ENCODE measurements at places on chromosomes 3 and 15.
A peak's percentile ranks its signal among the peaks of the same experiment; 100 is the strongest.

GRCh38 chr15:87478687-87479072 lies 777.9 kb downstream of the NTRK3 start:
- DNase-seq: no peak

- DNase-seq: no peak
These were observed 4.0 kb downstream of the ATP10A start for GRCh38 chr15:25858952-25859760.

DNA sequence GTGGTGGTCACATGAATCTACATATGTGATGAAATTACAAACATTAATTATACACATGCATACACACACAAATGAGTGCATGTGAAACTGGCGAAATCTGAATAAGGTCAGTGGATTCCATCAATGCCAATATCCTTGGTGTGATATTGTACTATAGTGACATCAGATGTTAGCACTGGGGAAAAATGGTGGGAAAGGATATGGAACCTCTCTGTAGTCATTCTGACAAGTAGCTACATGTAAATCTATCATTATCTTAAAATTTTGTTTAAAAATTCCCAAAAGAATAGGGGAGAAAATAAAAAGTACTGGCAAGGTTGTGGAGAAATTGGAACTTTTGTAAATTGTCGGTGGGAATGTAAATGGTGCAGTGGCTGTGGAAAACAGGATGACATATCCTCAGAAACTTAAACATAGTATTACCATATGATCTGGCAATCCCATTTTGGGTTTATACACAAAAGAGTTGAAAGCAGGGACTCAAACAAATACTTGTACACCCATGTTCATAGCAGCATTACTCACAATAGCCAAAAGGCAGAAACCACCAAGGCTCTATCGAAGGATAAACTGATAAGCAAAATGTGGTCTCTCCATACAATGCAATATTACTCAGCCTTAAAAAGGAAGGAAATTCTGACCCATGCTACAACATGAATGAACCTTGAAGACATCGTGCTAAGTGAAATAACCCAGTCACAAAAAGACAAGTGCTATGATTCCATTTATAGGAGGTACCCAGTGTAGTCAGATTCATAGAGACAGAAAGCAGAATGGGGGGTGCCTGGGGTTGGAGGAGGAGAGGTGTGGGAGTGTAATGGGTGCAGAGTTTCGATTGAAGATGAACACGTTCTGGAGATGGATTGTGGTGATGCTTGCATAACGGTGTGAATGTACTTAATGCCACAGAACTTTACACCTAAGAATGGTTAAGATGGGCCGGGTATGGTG lies 25.3 kb upstream of the HRH1 start:
- DNase-seq: no peak

DNA sequence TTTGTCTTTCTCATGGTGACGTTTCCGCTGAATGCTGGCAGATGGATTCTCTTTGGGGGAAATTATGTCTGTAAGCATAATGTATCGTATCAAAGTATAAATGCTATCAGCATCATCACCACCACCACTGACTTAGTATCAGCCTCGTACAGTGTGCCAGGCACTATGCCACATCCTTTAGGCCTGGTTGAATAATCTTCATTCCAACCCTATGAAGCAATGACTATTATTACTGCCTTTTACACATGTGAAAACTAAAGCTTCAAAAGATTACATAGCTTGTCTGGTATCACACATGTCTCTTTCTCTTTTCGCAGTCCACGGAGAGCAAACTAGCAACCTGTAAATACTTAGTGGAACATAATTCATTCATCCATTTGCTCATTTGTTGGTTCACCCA lies 166.7 kb upstream of the PRICKLE2 start:
- no peak for DNase-seq

DNA sequence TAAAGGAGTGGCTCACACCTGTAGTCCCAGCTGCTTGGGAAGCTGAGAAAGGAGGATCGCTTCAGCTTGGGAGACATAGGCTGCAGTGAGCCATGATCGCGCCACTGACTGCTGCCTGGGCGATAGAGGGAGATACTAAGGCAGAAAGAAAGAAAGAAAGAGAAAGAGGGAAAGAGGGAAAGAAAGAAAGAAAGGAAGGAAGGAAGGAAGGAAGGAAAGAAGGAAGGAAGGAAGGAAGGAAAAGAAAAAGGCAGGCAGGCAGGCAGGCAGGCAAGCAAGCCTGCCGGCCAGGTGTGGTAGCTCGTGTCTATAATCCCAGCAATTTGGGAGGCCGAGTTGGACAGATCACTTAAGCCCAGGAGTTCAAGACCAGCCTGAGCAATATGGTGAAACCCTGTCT lies 15.3 kb downstream of the SLC28A1 start:
- DNase-seq: no peak

DNA sequence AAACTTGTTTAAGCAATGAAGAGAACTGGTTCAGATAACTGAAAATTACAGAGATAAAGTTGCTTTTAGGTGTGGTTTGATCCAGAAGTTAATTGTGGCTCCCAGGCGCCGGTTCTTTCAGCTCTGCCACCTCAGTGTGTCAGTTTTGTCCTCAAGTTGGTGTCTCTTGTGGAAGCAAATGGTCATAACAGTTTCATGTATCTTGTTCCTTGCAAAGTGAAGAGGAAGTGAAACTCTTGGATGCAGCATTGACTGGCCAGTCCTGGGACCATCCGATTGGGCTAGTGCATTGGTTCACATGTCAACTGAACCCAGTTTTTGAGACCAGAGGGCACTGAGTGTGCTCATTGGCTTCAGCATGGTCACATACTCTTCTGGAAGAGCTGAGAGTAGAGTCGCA lies 181.4 kb upstream of the GRM7 start:
- no peak for DNase-seq

DNA sequence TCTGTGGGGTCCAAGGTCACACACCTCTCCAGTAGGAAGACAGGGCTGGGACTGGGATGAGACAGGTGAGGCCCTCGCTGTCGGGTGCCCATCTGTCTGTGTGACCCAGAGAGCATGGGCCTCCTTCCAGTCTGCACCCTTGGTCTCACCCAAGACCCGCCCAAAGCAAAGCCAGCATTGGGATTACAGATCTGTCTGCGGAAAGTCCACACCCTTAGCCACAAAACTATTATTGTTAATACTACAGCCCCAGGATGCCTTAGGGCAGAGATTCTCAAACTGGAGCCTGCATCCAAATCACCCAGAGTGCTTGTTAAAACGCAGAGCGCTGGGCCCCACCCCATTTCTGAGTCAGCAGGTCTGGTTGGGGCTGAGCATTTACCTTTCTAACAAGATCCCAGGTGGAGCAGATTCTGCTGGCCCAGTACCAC lies 58.5 kb upstream of the ZNF148 start:
- no peak for DNase-seq

DNA sequence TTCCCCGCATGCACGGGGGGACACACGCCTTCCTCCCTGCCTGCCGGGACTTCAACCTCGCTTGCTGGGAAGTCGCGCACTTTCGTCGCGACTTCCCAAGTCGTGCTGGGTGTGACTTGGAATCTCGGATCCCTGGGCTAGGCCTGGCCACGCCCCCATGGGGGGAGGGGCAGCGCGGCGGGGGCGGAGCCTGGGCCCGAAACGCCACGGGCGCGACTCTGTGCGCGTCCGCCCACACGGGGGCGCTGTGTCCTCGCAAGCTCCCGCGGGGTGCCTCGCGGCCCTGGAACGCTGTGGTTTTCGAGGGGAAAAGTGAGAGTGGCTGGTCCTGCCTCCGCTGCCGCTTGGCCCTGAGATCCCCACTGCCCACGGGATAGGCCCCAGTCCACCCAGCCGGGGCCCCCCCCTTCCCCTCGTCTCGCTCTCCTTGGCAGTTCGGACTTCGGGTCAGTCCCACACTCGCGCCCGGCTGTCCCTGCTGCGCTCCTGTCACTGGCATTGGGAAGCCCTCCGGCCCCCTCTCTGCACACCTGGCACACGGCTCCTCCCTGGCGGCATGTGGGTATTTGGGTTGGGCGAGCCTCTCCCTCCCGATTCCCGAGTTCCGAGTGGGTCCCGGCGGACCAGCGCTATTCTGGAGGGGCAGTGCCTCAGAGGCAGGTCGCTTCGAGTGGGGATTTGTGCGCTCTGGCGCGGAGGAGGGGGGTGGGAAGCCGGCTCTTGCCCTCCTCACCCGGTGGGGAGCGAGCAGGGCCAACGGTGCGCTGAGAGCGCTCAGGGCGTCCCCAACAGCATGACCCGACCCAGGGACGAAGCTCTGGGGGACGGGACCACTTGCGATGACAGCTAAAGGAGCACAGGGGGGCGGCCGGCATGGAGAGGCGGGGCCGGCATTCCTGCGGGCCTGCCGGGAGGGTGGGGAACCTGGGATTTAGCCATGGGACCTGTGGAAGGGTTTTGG lies 23.6 kb downstream of the SEC61A1 start:
- DNase-seq: peak; percentile 81

- DNase-seq: no peak
These were observed 47.8 kb upstream of the CHST2 start for GRCh38 chr3:143071776-143072175.
